ENCODE measurements at places on chromosomes 6 and 20.

- no peak for DNase-seq
Measured at GRCh38 chr6:98900706-98901105, 47.0 kb downstream of the FBXL4 start.

DNA sequence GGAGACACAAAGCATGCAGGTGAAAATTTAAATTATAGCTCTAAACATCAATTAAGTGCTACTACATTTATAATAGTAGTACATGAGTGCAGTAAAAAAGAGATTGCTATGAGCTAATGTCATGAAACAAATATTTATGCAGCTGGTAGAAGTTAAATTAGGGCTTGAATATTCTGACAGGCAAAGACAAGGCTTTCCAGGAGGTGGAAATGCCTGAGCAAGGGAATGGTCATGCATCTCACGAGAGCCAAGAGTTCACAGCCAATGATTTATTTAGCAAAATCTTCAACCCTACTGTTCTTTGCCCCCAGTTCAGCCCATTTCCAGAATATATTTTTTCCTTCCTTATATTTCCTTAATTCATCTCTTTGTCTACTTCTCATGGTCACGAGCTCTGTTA is 128.9 kb downstream of the HIVEP2 start:
- no peak for DNase-seq

GRCh38 chr6:39221115-39221514 is 8.2 kb downstream of the KCNK5 start:
- no peak for DNase-seq

- no peak for DNase-seq
Measured at GRCh38 chr20:53330601-53331140, 263.0 kb downstream of the ZNF217 start.

- no peak for DNase-seq
Measured at GRCh38 chr20:25355011-25355595, 35.5 kb downstream of the ABHD12 start.
